ENCODE measurements at places on chromosomes 6 and 20.

DNA sequence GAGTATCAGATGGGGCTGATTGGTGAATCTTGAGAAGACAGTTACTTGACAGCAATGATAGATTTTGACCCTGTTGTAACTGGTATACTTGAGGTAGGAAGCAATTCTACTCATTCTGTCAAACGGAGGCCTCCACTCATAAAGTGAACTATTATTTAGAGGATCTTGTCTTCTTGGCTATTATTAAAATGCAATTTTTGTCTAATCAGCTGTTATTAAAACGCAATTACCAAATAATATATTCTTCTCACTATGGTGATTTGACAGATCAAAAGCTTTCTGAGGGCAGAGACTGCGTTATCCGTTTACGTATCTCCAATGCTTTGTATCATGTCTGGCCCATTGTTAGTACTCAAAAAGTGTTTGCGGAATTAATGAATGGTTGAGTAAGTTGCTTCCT lies 120.7 kb downstream of the MACROD2 start:
- no peak for DNase-seq

DNA sequence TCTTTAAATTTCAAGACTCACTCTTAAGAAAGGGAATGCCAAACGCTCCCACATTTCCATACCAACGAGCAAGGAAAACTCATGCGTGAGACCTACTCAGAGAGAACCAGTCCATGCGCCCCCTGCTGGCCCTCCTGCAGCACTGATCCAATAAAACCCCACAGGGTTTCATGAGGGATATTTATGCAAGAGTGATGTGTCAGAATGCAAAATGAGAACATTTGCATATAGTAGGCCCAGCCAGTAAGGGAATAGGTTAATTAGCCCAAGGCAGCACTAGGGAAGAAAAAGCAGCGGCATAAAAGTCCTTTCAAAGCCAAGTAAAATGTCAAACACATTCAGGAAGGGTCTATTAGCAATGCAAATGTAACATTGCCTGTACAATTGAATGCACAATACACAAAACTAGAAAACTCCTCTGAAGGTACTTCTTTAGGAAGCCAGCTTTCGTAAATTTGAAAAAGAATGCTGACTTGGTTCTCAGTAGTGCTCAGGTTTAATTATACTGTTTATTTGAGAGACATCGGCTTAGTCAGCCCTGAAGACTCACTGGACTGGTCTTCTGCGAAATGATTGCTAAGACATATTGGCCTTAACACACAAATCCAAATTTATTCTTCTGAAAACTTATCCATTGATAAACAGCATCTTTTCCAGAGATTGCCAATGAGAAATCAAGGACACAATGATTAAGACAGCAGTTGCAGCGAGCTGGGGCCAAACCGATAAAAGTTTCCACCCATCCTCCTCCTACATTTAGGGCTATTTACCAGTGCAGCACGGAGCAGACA lies 93.2 kb downstream of the GMPR start:
- DNase-seq = peak; percentile 8

DNA sequence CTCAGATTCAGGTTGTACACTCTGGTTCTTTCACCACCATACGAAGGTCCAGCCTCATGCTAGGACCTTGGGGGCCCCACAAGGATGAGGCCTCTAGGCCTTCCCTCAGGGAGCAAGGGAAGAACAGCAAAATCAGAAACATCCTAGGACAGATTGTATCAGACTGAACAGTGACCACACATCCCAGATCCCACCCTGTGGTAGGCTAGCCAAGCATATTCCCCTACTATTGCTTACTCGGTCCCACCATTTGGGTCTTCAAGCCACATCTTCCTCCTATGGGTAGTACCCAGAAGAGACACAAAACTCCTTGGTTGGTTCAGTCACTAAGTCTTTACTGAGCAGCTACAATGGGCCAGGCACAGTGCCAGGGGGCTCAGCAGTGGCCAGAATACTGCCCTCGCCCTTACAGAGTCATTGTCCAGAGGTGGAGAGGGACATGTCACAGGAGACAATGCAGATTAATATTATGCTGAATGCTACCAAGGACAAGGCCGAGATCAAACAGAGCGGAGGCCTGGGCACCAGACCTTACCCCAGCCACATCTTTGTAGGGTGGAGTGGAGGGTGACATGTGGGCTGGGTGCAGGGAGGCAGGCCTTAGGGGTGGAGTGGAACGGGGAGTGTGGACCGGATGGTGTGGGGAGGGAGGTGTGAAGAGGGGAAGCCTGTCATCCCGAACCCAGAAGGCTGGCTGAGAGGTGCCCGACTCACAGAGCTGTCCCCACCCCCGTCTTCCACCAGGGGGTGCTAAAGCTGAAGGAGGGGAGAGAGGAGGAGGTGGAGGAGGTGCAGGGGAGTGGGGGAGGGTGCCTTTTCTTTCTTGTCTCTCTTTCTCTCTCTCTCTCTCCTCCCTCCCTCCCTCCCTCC lies 6.8 kb upstream of the MAPK13 start:
- DNase-seq = peak; percentile 55

GRCh38 chr6:152775428-152775827 lies 24.8 kb downstream of the VIP start:
- no peak for DNase-seq

- DNase-seq = no peak
Measured at GRCh38 chr6:10882657-10883171, 873 bp upstream of the GCM2 start.

DNA sequence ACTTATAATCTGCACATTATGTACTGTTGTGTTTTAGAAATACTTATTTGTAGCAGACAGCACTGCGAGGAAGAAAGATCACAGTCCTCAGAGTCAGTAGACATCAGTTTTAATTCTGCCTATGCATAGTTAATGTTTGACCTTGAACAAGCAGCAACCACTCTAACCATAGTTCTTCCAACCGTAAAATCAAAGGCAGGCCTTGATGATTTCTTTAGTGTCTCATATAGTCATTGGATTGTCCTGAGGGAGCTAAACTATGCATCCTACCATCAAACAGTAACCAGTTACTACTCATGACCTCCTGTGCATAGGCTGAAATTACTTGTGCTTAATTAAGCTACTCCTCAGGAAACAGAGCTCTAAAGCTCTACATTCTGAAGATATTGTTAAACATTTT lies 294.8 kb upstream of the STXBP5 start:
- no peak for DNase-seq

GRCh38 chr6:5783584-5784089 lies 223.1 kb downstream of the NRN1 start:
- DNase-seq = no peak

DNA sequence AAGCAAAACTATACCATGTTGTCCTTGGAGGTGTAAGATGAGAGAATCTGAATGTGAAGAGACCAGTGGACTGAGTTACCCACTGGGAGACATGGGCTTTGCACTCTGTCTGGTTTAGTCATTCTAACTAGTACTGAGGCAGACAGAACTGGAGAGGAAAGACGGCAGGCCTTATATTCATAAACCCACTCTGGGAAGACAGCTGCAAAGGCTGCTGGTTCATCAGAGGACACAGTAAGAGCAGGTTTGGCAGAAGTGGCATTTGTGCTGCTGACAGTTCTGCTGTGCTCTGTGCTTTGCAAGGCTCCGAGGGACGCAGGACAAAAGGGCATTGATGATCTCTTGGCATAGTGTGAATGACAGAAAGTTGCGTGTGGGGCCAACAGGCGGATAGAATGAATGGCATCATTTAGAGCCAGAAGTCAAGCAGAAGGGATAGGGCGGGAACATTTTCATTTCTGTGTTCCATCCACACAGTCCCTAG lies 142.3 kb upstream of the TENT5A start:
- DNase-seq = peak; percentile 89

DNA sequence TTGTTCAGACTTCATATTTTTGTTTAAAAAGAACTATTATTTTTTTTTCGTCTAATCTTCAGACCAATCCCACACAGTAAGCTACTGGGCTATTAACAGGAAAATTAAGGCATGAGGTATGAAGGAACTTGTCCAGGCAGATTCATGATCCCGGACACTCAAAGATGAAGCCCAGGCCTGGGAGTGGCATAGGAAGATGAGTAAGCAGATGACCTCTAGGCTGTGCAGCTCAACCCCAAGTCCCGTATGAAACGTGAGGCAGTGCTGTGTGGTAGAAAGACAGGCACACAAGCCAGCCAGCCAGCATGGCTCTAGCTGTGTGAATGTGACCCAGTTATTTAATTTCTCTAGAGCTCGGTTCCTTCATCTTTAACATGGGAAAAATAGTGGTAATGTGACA lies 231.9 kb downstream of the CLIC5 start:
- DNase-seq = no peak

DNA sequence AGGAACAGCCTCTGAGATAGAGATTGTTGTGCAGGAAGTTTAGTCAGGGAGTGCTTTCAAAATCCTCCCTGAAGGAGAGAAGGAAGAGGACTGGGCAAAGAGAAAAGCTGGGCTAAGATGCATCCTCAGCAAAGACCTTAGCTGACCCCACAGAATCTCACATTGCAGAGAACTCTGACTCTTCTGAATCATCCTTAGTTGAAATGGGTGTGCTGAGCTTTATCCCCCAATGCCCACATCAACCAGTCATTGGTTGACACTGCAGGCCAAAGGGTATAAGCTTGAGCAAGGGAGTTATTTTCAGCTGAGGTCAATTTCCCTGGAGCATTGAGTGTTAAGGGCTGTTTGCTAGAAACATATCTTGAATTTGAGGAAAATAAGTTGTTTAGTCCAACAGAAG lies 732.2 kb downstream of the CBLN4 start:
- no peak for DNase-seq

DNA sequence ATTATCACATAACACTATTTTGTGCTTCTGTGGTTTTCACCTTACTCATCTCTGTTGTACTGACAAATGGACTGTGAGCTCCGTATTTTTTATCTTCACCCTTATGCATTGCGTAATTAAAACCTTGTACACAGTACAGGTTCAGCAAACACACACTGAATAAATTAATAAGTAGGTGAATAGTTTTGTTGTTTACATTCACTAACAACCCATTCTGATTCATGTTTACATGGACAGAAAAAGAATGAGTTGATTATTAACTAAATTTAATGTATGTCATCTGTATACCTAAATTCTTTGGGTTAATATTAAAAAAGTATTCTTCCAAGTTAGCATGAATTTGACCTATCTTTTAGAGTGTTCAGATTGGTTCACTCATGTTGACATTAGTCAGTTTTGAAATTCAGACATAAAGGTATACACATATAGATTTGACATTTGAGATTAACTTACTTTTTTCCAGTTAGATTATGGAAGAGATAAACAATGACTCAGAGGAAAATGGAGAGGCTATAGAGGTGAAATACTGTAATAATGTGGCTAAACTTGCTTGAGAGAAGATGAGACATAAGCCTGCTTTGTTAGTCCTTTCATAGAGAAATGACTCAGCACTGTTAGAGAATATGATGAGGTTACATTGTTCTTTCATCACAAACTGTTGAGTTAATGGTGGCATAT lies 541.7 kb upstream of the FLRT3 start:
- no peak for DNase-seq

DNA sequence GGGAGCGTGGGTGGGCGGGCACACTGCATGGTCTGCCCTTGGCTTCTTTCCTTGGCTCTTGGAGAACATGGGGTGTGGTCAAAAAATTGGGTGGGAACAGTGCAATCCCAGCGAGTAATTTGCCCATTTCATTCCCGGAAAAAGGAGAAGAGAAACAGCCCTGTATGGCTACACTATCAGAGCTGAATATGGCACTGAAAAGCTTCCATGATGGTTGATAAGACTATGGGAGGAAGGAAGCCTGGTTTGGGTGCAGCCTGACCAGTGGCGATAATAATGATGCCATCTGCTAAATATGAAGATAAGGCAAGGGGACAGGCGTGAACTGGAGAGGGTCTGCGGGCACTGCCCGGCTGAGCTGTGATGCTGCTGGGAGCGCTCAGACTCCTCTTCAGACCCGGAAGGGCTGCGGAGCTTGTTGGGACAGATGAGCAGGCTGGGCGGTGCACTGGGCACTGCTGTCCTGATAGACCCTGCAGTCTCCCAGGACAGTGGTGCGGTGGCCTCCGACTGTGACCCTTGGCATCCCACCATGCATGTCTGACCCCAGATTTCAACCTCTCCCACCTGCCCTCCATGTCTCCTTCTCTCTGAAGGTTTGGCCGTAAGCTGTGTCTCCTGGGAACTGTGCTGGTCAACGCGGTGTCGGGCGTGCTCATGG lies 10.2 kb downstream of the SLC22A1 start:
- DNase-seq = no peak

DNA sequence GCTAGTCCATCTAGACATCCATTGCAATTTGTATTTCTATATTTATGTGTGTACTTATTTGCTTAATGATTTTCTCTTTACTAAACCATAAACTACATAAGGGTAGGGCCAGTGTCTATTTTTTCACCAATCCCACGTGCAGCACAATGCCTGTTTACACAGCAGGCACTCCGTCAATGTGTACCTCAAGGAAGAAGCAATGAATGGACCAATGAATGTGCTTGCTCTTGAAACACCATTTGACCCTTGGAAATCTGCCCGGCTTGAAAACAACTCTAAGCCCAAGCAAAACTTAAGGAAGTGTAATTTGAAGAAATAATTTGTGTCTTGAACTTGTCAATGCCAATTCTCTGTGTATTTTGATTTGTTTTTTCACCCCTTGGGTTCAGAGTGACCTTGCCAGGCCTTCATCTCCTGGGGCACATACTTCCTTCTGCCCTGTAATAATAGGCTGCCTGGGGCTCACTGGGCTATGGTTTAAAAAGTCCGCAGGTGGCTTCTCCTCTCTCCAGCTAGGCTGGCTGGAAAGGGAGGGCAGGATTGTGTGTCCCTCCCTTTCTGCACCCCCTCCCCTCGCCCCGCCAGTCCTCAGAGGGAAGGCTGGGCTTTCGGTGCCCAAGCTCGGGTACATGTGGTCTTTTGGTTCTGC lies 140.8 kb upstream of the ARMC2 start:
- no peak for DNase-seq

GRCh38 chr6:132712366-132712765 lies 1.5 kb downstream of the VNN1 start:
- no peak for DNase-seq

DNA sequence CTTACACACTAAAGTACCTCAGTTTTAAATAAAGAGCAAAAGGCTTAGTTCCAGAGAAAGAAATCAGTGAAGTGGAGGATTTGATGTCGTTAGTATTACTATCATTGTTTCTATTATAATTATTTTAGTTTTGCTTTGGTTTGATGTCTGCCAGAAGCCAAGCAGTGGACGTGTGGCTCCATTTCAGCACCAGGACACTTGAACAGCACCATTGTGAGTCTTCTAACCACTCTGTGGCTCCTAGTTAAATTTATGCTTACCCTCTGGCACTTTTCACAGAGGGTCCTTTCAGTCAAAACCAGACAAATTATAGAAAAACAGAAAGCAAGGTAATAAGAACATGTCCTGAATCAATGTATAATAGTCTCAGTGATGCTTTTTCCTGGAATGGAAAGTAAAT lies 3.4 kb downstream of the COL9A1 start:
- no peak for DNase-seq

DNA sequence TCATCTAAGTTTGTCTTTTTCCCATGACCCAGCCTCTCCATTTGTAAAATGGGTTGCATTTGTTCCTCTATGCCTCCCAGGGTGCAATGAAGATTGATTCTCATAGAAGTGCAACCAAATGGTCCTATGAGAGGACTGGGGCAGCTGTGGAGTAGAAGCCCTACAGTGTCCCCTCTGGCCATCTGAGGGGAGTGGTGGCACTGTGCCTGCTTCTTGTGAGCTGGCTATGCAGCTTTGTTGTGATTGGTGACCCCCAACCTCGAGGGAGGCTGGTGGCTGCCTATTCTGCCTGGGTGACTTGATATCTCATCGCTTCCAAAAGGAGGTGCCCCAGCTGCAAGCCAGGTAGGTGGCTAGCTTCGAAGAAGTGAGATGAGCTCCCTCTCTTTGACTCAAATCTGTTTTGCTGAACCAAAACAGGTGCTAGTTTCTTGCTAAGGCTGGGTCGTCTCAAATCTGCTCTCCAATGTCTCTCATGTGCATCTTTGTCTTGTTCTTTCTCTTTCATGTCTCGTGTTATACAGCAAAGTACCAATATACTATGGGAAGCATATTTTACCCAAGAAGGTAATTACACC lies 33.9 kb downstream of the TXLNB start:
- DNase-seq = no peak

Measured in hypothalamus (tissue), 51 donors.